Activated CD4-positive, CD25-positive, alpha-beta regulatory T cell treated with anti-CD3 and anti-CD28 coated beads, Interleukin-2, amount 50 U/mL, for 16 hours (primary cell): ENCODE measurements at places on chromosomes 3 and 15.

- DNase-seq, result no peak
These were observed 79.3 kb downstream of the TNIK start for GRCh38 chr3:171380711-171381425.

- no peak for DNase-seq
These were observed 53.5 kb downstream of the BSN start for GRCh38 chr3:49607796-49608195.

- DNase-seq, result no peak
These were observed 60.5 kb upstream of the MINAR1 start for GRCh38 chr15:79371591-79371990.

GRCh38 chr3:27315003-27315402 is 54.2 kb downstream of the NEK10 start:
- DNase-seq, result no peak
